ENCODE measurements at places on chromosomes 1 and 21. TPM values are rescaled to one million over a fixed set of nuclear protein-coding genes. Genes with fewer than 3 reads are reported as not detected.

Gene ZMYND12
- polyA plus RNA-seq, result 3.6 TPM

Gene OR2AK2
- polyA plus RNA-seq, result not detected

Gene SLAMF8
- polyA plus RNA-seq, result 0.78 TPM

Gene PIGR
- 0.12 TPM for polyA plus RNA-seq

Gene FLG2
- polyA plus RNA-seq, result 0.06 TPM

Gene CCT8
- polyA plus RNA-seq, result 293 TPM

- DNase-seq, result no peak
These were observed 264.8 kb downstream of the PTPRC start for GRCh38 chr1:198903621-198904020.

DNA sequence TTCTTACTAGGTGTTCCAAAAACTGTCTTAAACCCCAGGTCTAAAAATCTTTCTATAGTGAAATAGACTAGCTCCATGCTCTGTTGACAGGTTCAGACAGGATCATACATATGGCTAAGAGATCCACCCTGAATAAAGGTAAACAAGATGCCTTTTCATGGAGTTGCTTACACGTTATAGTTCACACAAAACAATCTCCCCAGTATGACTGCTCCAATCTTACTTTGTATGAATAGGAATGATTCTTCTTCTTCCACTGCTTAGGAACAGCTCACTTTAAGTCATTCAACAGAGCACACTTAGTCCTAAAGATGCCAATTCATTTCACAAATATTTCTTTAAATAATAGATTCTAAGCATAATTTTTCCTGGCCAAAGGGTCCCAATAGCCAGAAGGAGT is 16.0 kb downstream of the ELK4 start:
- no peak for DNase-seq

DNA sequence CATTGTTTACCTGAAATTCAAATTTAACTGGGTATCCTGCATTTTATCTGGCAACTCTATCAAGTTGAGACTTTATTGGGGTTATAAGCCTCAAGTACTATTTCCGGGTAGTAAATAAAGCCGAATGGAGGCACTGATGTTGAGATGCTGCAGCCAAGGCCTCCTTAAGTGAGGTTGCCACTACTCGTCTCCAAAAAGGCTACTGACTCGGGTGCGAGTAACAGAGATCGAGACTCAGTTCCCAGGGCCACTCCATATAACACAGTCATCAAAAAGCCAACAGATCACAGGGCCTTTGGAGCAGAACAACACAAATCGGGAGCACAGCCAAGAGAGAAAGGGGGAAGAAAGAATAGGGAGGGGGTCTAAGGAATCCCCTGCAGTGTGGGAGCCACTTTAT is 524 bp downstream of the COPA start:
- no peak for DNase-seq

- no peak for DNase-seq
These were observed 15.4 kb downstream of the RABGAP1L start for GRCh38 chr1:174174461-174175329.

GRCh38 chr1:159315381-159315780 is 13.2 kb downstream of the FCER1A start:
- DNase-seq, result no peak

DNA sequence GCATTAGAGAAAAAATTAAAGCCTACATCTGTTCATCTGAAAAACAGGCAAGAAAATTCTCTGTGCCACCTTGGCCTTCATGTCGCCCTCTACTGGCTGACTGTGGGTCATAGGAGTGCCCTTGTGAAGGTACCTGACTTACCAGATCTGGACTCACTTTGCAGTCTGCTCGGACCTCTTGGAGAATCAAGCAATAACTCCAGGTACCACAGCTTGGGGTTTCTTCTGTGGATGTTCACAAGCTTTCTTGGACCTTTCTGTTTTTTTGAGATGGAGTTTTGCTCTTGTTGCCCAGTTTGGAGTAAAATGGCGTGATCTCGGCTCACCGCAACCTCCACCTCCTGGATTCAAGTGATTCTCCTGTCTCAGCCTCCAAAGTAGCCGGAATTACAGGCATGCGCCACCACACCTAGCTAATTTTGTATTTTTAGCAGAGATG is 2.4 kb upstream of the PRAMEF18 start:
- no peak for DNase-seq

GRCh38 chr1:6239213-6239752 is 3.5 kb upstream of the ICMT start:
- DNase-seq, result no peak

- DNase-seq, result no peak
These were observed 69.6 kb upstream of the GJB5 start for GRCh38 chr1:34685225-34685624.

- DNase-seq, result no peak
These were observed 33.9 kb downstream of the PCNT start for GRCh38 chr21:46357684-46358425.

DNA sequence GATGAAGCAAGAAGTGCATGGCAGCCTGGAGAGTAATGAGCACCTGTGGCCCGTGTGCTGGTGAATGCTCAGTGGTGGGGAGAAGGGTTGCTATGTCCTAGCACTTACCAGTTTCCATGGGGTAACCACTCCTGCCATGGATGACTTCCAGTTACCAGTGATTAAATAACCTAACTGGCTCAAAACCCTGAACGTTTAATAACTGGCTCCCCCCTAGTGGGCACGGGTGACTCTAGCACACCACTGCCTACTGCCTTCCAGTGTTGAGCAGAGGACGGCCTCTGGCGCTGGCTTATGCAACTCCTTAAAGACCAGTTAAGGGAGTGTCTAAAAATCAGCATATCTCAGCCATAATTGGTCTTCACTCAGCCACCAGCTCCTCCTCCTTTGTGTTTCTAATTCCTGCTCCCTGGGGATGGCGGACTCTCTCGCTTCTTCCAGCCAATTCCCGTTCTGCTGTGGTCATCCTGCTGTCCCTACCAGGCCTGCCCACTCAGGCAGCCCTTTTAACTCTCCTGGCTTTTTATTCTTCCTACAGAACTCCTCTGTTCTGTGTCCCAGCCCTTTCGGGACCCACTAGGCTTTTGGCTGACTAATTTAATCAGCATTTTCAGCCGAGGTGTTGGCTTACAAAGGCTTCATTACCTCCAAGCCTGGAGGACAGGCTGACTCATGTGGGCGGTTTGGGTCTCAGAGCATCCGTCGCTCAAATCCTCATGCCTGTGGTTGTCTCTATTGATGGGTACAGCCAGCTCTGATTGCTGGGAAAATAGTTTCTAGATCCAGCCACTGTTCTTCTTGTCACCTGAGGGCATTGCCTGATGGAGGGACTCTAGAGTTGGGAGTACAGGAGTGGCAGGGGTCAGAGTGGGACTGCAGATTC is 332.4 kb downstream of the CAMTA1 start:
- no peak for DNase-seq

GRCh38 chr1:119646521-119647227 is 1.4 kb downstream of the ZNF697 start:
- no peak for DNase-seq

DNA sequence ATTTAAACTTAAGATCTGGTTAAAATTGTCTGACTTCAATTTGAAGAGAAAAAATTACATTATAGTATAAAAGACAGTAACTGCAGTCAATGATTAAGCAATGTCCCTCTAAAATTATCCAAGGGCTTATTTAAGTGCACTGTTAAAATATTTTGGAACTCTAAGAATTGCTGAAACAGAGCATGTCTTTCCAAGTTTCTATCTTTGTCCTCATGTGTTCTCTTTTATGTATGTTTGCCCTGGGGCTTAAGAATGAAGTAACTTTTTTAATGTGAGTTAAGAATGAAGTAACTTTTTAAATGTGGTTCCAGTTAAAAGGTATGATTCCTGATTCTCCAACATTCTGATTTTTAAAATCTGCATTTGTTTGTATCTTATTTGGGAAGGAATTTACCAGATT is 69.0 kb upstream of the MARK1 start:
- peak; percentile 6 for DNase-seq

DNA sequence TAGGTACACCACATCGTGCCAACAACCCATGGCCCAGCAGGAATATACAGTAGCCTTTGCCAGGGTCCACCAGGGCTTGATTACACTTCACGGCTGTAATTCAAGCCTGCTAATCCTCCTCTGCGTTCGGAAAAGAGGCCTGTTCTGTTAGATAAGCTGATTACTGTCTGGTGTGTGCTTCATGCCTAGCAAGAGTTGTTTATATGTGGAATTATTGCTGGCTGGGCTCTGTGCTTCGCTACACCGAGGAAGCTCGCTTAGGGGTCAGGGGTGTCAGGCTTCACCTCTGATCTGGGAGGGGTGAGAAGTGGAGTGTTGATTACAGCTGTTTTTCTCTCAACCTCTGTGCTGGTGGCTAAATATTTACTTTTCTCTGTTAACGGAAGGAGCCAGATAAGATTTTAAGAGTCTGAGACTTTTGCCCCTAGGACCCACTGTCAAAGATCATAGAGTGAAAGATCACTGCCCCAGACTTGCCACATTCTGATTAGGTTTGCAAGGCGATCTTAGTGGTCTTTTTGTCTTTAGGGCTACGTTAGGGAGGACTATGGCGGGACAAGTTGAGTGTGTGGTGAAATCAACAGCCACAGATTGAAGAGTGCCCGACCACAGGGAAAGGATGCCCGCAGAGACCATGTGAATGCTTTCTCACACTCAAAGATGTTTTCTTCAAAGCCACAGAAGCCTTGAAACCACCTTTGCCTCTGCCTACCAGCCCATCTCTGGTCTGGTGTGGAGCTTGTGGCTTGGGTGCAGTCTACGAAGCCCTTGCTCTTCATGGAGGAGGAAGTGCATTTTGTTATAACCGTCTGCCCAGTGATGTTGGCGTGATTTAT is 216.1 kb downstream of the PBX1 start:
- no peak for DNase-seq

DNA sequence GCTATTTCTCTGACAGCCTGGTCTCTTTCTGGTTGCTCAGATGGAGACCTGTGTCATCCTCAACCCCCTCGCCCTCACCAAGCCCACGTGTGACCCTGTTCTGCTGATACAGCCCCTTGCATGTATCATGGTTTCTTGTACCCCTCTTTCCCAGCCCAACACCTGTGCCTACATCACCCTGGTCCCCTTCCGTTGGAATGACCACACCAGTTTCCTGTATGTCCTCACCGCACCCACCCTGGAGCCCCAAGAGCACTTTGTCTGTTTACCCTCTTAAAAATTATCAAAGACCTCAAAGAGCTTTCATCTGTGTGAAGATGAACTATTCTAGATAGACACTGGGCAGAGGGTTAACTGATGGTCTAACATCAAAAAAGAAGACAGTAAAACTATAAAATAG is 179.5 kb downstream of the GALNT2 start:
- DNase-seq, result no peak

- DNase-seq, result no peak
These were observed 410.3 kb downstream of the SRGAP2C start for GRCh38 chr1:121595089-121595488.

DNA sequence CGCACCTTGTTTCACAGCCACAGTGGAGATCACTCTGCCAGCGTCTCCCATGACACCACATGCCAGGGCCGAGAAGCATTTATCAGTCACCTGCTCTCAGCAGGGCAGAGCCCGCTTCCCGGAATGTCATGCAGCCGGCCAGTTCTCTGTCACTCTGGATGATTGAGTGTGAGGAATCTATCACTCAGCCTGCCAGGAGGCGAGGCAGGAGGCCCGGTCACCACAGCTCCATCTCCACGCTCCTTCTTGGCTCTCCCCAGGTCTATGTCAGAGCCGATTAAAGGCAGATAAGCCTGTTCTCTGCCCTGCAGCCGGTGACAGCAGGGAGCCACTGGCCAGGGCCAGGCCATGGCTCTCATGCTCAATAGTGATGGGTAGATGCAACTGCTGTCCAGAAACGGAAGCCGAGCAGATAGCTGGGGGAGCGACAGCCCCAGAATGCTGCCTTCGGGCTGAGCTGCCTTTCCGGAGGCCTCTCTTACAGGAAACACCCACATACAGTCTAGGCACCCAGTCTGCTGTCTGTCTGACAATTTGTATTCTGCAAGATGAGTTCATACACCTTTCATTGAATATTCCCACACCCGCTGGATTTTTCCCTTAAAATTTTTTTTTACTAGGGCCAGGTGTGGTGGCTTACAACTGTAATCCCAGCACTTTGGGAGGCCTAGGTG is 64.1 kb downstream of the ACTL8 start:
- no peak for DNase-seq

DNA sequence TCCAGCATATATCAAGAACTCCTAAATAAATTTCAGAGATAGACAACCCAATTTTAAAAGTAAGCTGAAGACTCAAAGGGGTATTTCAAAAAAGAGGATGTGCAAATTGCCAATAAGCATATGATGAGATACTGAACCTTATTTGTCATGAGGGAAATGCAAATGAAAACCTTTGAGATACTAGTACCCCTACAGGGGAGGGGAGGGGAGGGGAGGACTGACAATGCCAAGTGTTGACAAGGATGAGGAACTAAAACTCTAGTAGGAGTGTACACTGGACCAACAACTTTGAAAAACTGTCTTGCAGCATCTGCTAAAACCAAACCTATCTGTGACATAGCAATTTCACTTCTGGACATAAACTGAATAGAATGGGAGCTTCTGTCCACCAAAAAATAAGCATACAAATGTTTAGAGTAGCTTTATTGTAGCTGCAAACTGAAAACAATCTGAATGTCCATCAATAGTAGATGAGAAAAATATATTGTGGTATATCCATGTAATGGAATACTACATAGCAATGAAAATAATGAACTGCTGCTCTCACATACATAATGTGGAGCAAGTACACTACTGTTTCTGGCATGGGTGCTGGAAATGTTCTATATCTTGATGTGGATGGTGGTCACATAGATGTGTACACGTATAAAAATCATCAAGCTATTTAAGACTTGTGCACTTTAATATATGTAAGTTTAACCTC is 57.2 kb downstream of the CDK18 start:
- no peak for DNase-seq

DNA sequence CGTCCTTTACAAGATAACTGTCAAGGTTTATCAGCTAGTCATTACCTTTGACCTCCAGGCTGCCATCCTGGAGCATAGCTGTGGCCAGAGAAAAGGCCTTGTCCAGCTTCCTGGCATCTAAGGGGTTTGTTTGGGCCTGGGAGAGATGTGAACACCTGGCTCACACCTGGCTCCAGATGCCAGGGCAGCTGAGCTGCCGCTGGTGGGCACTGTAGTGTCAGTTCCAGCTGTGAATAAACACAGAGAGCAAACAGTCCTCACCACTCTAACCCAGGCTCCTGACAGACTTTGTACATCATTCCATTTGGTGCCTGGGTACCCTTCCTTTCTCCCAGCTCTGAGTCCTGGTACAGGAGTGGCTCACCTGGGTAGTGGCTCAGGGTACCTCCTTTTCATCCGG is 14.3 kb upstream of the KCNA10 start:
- DNase-seq, result no peak

- DNase-seq, result no peak
These were observed 80.5 kb downstream of the ENAH start for GRCh38 chr1:225572422-225572821.

DNA sequence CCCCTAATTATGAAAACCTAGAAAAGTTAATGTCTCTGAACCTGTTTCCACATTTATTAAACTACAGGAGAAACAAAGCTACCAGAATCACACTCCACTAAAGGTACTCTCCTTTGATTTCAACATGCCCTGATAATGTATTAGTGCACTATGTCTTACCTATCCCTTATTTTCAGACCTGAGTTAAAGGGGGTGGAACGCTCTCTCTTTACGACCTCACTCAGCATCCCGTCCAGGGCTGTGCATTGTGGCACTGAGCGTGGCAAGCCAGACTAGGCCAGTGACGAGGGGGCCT is 678 bp downstream of the LSM10 start:
- DNase-seq, result no peak
